Fibroblast of upper back skin (primary cell): ENCODE measurements at places on chromosomes 4 and X.

GRCh38 chr4:147117431-147117830 lies 171.8 kb upstream of the TTC29 start:
- no peak for DNase-seq

GRCh38 chrX:155893521-155893920 lies 12.4 kb downstream of the VAMP7 start:
- no peak for DNase-seq

GRCh38 chr4:139704915-139705485 lies 39.4 kb downstream of the MGST2 start:
- DNase-seq = peak; percentile 13

DNA sequence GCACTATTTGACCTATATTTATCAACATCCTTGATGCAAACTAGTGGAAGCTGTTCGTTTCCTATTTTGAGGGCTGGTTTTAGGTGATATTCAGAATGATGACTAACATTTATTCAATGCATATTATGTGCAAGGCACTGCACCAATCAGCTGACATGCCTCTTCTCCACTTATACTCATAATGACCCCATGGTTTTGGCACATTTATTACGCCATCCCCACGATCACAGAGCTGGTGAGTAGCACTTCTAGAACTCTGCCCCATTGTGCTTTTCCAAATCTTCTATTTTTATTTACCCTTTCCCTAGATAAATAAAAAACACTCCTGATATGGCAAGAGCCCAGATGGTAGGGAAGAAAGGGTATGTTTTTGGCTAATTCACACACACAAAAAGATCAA lies 13.1 kb downstream of the SCML1 start:
- no peak for DNase-seq

DNA sequence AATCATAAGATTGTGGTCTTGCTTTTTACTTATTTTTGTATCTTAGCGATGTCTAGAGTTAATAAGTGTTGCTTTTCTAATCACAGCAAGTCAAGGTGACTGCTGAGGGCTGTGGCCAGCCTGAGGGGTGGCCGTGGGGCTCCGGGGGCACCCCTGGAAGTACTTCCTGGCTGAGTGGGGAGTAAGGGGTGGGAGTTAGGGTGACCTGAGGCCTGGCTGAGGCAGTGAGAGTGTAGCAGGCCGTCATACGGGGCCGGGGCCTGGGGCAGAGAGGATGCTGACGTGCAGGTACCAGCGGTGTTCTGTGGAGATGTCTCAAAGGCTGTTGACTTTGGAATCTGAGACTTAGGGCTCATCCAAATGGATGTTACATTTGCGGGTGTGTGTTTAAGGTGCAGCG lies 29.3 kb downstream of the PIGG start:
- no peak for DNase-seq

DNA sequence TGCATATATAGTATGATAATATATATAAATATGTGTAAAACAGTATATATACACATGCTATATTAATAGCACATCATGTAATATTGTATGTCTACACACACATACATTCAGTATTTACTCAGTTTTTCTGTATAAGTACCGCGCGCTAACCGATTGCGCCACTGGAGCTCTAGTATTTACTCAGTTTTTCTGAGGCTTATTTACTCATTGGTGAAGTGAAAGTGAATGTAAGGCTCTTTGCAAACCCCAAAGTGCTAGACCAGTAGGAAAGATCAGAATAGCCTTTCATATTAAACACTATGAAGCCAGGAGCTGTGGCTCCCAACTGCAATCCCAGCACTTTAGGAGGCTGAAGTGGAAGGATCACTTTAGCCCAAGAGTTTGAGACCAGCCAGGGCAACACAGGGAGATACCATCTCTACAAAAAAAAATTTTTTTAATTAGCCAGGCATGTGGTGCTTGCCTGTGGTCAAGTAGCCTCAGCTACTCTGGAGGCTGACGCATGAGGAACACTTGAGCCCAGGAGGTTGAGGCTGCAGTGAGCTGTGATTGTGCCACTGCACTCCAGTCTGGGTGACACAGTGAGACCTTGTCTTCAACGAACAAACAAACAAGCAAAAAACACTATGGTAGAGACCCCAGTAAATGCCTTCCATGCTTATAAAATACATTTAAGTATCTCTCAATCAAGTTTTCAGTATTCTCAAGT lies 125.8 kb downstream of the KIT start:
- peak; percentile 25 for DNase-seq

GRCh38 chrX:14964500-14964899 lies 91.3 kb downstream of the MOSPD2 start:
- DNase-seq = peak; percentile 16

DNA sequence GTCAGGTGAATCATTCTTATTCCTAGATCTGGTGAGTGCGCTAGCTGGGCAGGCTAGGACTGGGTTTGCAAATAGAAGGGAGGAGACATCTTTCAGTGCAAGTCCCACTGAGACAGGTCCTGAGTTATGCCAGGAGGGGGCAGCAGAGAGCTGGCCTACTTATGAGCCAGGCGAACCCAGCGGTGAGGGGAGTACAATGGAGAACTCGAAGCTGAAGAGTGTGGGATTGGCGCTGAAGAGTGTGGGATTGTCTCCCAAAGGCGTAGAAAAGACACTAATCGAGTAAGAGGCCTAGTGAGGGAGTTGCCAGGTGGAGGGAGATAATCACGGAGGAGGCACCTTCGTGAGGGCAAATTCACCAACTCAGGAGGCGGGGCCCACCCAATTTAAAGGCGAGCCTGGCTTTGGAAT lies 91.7 kb upstream of the CXorf66 start:
- peak; percentile 57 for DNase-seq

DNA sequence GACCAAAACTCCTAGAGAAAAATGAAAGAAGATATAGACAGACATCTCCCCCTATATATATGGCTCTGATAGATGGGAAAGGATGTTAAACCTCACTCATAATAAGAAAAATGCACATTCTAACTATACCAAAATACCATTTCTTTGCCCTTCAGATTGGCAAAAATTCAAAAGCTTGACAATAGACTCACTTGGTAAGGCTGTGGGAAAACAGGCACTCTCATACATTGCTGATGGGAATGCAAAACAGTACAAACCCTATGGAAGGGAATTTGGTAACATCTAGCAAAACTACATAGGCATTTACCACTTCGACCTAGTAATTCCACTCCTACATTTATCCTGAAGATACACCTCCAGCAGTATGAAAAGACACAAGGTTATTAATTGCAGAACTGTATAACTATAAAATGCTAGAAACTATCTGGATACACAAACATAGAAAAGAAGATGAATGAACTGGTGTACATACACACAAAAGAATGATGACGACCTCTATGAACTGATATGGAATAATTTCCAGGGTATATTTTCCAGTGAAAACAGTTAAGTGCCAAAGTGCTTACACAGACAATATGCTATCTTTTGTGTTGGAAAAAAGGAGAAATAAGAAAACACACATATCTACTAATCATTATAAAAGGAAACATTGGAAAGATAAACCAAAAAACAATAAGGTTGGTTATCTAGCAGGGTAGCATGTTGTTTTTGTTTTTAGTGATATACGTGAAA lies 48.5 kb downstream of the WDFY3 start:
- peak; percentile 21 for DNase-seq

- DNase-seq = no peak
These were observed 214.4 kb downstream of the HS3ST1 start for GRCh38 chr4:11214281-11214680.

GRCh38 chrX:11647138-11647537 lies 18.6 kb downstream of the ARHGAP6 start:
- no peak for DNase-seq

- DNase-seq = no peak
These were observed 195.9 kb downstream of the SCFD2 start for GRCh38 chr4:53169695-53170617.

DNA sequence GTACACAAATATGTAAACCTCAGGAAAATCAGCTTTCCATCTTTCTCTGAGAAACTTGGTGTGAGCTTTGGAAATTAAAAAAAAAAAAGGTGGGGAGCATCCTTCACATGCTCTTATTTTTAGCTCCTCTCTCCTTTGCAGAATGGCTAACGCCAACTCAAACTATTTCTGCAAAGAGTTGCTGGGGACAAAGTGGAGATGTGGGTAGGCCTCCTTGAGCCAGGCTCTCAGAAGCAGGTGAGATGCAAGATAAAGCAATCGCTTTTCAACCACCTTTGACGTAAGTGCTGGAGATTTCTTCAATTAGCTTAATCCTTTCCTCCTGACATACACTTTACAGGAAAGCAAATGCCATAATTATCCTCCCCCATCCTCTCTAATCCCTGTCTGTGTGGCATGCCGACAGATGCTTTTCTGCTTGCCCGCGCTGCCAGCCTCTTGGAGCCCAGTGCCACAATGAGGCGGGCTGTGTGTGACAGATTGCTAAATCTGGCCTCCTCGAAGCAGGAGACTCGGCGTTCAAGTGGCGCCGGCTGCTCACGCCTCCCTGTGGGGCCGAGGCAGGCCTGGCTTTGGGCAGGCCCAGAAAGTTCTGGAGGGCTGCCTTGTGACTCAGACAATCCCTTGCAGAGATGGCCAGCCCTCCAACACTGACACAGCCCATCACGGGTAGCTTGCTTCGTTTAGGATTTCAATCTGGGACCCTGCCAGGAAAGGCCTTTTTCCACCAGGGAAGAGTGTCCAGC lies 64.9 kb upstream of the SOD3 start:
- peak; percentile 53 for DNase-seq

DNA sequence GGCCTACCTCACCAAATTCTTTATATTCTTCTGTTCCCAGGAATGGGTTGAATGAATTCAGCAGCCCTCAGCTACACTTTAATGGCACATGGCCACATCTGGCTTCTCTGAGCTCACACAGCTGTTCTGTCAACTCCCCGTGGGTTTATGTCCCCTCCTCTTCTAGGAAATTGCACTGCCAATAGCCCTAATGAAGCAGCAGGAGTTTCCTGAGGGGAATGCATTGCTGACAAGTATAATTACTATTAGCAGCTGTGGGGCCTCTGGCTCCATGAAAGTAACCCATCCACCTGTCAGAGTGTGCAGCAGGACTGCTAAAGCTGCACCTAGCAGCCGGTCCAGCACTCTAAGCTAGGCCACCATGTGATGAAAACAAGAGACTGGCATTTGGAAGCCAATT lies 50.3 kb downstream of the FTHL17 start:
- peak; percentile 6 for DNase-seq

DNA sequence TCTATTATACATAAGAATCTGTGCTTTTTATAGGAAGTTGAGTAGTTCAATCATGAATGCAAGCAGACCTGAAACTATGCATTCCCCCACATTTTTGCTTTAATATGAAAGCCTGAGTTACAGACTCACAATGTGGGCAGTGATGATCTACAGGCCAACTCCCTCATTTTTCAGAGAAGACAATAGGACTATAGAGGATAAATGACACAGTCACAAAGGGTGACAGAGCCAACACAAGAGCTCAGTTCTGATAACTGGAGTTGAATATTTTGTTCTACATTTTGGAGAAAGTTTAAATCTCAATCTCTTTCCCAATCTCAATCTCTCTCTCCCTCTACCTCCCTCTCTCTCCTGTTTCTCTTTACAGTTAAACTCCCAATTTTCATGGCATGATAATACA lies 27.0 kb downstream of the MBNL3 start:
- no peak for DNase-seq

DNA sequence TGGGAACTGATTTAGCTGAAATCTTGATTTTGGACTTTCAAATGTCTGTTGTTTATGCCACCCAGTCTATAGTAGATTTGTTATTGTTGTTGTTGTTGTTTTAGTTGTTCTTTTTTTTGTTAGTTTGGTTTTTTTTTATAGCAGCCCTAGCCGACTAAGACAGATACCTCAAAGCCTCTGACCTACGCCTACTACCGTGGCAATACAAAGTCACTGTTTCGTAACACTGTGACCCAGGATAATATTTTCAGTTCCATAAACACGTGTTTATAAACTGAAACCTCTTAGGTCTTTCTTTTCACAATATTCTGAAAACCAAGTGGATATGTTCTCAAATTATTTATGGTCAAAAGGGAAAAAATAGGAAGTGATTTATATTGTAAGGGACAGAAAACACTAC lies 32.8 kb downstream of the VCX2 start:
- no peak for DNase-seq

- no peak for DNase-seq
These were observed 1.4 kb downstream of the CPLX1 start for GRCh38 chr4:824461-825062.

- DNase-seq = peak; percentile 39
These were observed 81.5 kb upstream of the MAPK10 start for GRCh38 chr4:86441175-86441936.

DNA sequence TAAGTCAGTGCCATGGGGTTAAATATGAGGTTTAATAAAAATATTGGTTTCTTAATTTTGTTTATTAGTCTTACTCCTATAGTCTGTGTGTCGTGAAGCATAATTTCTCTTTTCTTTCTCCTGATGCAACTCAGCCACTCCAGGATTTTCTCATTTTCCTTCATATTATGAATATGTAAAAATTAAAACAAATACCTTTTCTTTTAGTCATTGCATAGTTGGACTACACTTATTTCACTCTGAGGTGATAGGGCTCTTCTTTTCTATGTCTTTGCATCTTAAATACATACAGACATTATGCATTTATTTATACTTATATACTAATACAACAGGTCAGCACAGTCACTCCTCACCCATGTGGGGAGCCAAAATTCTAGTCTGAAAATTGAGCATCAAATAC lies 19.1 kb downstream of the GALNT7 start:
- no peak for DNase-seq

DNA sequence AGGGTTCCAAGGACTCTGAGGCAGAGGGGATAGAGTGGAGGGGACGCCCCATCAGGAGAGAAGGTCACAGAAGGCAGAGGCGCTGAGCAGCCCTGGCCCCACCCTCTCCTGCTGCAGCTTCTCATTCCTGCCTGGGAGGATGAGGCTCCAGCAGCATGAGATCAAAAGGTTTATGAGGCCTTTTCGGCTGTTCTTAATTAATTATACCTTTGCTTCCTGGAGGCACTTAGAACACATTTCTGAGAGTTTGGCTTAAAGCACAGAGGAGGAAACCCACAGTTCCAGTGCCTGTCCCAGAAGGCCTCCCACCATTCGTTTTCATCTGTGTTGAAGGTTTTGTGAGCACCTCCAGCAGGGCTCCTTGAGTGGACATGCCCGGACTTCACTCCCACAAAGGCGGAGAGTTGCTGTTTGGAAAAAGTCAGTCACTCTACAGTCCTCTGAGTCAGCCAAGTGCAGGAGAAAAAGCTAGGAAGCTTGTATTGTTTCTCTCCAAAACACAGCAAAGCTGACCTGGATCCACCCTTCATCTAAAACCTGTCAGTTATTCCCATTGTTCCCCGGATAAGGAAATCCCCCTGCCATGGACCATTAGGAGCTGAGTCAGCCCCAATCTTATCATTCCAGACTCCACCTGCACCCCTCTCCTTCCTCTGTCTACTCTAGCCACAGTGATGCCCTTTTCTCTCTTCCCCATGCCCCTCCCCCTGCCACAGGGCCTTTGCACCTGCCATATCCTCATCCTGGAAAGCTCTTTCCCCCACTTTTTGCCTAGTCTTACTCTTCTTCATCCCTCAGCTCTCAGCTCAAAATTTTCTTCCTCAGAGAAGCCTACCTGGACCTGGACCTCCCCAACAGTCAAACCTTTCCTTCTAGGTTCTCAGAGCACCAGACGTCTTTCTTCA lies 276.8 kb downstream of the FBXW7 start:
- DNase-seq = peak; percentile 77

DNA sequence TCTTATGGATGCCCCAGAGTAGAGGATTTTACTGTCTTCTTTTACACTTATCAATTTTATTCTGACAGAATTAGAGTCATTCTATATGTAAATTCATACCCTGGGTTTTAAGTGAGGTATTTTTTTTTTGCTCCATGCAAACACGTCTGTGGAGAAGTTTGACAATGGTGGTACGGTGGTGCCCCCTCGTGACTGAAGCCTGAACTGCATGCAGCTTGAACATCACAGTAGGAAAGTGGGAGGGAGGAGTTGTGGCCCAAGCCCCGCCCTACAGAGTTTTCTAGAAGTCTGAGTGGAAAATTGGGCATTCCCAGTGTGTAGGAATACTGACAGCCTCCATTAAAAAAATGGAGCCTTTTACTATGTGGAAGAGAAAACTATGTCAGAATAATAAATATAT lies 73.3 kb upstream of the RAB40AL start:
- peak; percentile 74 for DNase-seq
